ENCODE measurements at places on chromosomes 11 and 22.

DNA sequence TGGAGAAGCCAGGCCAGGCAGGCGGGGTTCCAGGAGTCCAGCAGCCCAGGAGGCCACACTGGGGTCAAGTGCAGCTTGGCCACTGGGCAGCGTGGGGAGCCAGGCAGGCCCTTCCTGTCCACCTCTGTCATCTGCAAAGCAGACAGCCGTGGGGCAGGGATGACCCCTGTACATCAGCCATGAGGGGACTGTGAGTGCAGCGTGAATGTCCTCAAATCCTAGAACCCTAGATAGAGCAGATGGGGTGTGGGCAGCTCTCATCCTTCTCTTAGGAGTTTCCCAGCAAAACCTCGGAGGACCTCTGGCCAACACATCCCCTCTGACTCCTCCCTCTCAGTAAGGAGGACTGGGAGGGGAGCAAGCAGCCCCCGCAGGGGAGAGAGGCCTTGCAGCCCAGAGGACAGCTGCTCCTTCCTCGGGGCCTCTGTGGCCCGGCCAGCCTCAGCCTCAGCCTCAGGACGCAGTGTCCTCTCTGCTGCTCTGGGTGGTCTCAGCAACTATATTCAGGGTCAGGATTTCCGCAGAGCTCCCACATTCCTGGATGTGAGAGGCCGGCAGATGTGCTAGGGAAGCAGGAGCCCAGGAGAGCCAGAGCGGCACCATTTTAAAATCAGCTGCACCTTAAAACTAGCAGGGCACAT, 820.5 kb downstream of the BRD1 start:
- no peak for DNase-seq

DNA sequence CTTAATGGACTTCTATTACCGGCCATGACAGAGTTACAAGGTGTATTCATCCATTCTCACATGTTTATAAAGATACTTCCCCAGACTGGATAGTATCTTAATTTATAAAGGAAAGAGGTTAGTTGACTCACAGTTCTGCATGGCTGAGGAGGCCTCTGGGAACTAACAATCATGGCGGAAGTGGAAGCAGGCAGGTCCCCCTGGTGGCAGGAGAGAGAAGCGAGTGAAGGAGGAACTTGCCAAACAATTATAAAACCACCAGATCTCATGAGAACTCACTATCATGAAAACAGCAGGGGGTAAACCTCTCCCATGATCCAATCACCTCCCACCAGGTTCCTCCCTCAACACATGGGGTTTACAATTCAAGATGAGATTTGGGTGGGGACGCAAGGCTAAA, 170.0 kb upstream of the PDGFD start:
- no peak for DNase-seq

DNA sequence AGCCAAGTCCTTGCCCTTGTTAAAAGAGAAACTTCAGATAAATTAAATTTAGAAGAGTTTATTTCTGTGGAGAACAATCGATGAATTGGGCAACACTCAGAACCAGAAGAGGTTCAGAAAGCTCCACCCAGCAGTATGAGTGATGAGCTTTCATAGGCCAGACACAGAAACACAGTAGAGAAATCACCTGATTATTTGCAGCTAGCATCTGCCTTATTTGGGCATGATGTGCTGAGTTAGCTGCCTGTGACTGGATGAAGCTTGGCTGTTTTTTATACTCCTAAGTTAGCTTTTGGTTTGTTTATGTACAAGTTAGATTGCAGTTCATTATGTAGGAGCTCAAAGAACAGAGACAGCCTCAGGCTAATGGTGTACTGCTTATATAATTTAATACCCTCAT, 269.5 kb upstream of the SESN3 start:
- no peak for DNase-seq

- DNase-seq: no peak
These were observed 497 bp upstream of the SSRP1 start for GRCh38 chr11:57336111-57336666.

GRCh38 chr11:37087650-37088572, 489.9 kb upstream of the RAG2 start:
- no peak for DNase-seq

DNA sequence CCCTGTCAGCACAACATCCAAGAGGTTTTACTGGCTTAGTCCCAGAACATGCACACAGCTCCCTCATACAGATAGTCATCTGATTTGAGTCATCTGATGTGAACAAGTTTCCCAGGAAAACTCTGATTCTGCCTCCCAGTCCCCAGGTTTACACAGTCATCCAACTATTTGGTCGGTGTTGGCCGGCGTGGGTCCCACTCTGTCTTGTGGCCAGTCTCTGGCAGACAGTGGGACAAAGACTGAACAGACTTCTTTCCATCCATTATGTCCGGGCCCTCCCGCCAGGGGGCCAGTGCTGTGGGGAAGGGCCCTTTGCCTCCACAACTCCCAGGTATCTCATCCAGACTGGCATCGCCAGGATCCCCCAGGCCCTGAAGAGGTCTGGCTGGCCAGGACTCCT, 60.0 kb downstream of the BTG4 start:
- DNase-seq: no peak

- no peak for DNase-seq
These were observed 104.5 kb downstream of the CTTN start for GRCh38 chr11:70502677-70503467.

- no peak for DNase-seq
These were observed 39.8 kb downstream of the EIF3F start for GRCh38 chr11:8026982-8027381.

DNA sequence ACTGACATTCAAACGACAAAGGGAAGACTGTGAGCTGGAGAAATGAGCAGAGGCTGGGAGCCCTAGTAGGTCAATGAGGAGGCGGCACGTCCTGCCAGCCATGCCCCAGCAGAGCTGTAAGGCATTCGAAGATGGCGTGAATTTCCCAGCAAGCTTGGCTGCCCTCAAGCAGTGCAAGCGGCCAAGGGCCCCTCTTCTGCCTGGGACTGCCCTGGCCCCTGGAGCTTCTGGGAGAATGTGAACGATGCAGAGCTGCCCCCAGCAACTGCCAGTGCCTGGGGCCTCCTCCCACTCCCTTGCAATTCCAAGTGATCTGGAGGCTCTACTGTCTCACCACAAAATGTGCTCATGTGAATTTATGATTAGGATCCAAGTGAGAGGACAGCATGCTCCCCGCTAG, 4.3 kb downstream of the PPM1F start:
- DNase-seq: no peak

DNA sequence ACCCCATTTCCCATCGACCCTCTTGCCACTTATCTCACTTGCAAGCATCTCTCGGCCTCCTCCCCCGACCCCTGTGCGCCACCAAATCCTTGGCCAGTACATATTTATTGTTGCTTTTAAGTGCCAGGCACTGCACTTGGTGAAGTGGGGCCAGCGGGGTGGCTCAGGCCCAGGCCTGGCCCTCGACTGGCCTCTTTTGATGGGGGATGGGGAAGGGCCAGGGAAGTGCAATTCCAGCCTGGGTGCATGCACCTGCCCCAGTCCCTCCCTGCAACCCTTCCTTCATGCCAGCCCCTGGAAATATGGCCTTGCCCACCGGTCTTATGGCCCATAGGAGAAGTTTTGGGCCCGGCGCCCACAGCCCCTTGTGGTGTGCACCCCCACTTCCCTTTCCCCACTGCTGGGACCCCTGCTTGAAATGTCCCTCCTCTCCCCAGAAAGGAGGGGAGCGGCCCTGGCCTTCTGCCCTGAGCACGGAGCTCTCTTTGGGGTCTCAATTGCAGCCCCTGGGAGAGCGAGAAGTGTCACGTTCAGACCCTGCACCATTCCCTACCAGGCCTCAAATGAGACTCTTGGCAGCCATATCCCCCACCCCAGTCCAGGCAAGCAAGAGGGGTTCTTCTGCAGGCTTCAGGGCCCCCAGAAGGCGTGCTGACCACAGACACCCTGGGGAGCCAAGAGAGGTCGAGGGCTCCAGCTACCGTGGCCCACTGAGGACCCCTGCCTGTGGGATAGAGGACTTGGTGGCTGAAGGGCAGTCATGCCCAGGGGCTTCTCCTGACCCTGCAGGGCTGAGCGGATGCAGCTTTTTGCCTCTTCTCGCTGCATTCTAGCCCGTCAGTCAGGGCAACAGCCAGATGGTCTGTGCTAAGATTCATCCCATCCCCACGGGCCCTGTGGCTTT, 961 bp downstream of the SUSD2 start:
- no peak for DNase-seq

- DNase-seq: no peak
These were observed 157.5 kb downstream of the WNT11 start for GRCh38 chr11:76048763-76049162.

DNA sequence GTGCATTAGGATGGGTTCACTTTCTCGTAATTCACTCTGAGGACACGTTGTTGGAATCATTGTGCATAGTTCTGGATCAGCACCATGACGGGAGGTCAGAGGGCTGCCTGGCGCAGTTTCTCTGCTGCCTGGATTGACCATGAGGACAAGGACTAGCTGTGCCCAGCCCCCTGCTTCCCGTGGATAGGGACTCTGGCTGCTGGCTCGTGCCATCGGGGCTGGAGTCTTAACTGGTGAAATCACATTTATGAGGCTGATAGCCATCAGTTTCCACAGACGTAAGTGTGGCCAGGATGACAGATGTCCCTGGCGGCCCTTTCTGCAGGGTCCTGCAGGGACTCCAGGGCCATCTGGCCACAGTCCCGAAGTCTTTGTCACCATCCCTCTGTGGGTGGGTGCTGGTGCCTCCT, 24.1 kb upstream of the GRAMD4 start:
- DNase-seq: no peak

DNA sequence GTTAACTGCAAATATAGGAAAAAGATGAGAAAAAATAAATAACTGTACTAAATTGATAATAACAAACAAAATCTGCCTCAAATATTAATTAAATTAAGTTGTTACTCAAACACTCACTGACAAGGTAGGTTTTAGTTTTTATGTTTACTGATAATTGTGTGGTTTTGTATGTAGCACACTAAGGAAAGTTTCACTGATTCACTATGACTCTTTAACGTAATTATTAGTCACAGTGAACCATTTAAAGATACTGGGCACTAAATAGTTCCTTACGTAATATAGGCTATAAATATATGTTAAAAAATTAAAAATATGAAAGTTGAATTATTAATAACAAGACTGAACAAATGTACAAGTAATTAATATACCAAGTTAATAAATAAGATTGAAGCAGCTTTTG, 2330.0 kb upstream of the RAG2 start:
- no peak for DNase-seq

DNA sequence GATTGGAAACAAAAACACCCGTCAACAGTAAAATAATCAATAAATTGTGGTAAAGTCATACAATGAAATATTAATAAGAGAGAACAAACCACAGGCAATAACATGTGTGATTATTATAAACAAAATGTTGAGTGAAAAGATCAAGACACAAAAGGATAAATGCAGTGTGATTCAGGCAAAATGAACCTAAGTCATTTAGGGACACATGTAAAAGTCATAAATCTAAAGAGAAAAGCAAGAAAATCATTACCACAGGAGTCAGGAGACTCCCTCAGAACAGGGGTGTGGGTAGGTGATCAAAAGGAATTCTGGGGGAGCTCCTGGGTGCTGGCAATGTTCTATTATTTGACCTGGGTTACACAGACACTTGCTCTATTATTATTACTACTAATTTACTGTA, 47.9 kb upstream of the PPP2R1B start:
- no peak for DNase-seq

DNA sequence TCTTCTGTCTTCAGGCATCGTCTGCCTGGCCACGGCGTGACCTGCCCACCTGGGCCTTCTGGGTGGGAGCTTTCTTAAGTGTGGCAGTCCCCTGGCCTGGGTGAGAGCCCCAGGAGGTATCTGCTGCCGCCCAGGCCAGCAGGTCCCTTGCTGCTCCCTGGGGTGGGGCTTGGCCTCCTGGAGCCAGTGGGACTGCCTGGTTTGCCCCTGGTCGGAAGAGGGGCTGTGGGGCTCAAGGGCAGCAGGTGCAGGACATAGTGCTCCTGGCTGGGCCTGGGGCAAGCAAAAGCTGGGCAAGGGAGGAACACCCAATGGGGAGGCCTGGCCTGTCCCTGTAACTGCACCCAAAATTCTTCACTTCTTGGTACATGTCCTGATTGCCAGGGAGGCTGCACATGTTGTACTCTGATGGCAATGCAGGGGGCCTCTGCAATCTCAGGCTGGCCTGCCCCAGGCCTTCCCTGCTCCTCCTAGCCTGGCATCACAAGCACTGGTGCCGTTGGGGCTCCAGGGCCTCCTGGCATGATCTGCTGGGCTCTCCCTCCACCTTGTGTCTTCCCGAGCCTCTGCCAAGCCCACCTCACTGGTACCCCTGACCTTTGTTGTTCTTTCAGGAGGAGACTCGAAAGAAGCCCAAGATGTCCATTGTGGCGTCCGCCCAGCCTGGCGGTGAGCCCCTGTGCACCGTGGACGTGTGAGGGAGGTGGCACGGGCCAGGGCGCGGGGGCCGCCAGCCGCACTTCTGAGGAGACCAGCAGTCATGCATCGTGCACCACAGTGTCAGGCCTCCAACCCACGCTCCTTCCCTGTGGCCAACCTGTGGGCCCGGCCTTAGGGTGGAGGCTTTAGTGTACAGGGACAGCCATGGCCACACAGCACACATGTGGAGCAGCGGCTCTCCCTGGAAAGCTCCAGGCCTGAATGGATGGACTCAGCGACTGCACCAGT, 6.2 kb upstream of the RANBP1 start:
- DNase-seq: no peak

DNA sequence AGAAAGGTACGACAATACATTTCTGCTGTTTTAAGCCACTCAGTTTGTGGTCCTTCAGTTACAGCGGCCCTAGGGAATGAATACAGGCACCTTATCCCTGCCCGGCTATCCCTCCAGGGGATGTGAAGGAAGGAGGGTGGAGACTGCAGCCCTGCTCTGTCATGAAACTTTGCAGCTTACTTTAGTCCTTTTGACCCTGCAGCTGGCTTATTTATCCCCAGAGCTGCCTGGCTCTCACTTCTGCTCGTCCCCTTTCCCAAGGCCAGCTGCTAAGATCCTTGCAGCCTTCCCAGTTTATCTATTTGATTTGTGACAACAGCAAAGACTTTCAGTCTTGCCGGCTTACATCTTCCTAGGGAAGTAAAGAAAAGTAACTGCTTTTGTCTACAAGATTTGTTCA, 55.2 kb downstream of the SC5D start:
- no peak for DNase-seq

GRCh38 chr11:19929147-19929546, 216.5 kb downstream of the NAV2 start:
- no peak for DNase-seq

DNA sequence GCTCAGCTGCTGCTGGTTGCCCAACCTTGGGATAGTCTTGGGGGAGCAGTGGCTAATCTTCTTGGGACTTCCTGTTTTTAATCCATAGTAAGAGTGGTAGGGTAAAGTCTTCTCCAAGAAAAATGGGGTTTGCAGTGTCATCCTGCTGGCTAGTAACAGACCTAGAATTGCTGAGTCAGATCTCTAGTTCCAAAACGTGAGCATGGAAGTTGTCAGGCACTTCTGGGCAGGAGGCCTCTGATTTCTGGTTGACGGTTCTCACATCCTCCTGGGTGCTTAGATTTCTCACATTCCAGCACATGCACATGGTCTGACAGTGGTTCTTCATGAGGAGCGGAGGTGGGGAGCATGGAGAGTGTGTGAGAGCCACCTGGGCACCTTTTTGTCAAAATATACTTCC, 410.0 kb downstream of the OPCML start:
- DNase-seq: no peak

DNA sequence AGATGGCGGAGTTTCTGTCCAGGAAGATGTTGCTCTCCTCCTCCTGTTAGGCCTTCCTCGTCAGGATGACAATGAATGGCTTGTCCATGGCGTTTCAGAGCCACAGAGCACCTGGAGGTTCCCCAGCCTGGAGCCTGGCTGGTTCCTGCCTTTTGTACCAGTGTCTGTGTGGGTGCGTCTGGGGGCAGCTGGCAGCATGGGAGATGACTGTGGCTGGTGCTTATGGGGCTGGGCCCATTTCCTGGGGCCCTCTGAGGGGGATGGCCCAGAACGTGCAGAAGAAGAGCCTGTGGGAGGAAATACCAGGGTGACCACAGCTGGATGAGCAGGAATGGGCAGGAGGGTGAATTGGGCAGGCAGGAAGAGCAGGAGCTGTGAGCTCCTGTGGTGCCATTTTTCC, 6.7 kb downstream of the SLC37A2 start:
- DNase-seq: no peak

Data from stimulated activated CD8-positive, alpha-beta memory T cell treated with anti-CD3 and anti-CD28 coated beads, Interleukin-7, amount 100 ng/mL, for 48 hours (primary cell).